Stimulated activated CD4-positive, alpha-beta T cell treated with anti-CD3 and anti-CD28 coated beads, Interleukin-1b, Interleukin-23, amount 100 ng/mL, for 1 hour (primary cell): ENCODE measurements at places on chromosomes 1 and 21.

- DNase-seq: no peak
These were observed 1.0 kb downstream of the NPR1 start for GRCh38 chr1:153679337-153680119.

DNA sequence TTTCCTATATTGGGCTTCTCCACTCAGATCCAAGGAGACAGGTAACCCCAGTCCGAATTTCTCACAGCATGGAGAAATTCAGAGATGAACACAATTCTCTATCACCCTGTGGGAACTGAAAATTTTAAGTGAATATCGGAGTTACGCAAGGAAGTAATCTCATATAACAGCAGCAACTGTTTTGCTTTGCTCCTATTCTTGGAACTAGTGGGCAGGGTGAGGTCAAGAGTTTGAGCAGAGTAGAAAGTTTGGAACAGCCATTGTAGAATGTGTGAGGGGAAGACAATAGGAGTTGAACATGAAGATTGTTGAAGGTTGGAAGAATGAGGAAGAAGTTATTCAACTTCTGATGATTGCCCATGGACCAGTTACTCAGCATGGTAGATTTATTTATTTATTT, 24.3 kb upstream of the SLC35D1 start:
- DNase-seq: no peak

DNA sequence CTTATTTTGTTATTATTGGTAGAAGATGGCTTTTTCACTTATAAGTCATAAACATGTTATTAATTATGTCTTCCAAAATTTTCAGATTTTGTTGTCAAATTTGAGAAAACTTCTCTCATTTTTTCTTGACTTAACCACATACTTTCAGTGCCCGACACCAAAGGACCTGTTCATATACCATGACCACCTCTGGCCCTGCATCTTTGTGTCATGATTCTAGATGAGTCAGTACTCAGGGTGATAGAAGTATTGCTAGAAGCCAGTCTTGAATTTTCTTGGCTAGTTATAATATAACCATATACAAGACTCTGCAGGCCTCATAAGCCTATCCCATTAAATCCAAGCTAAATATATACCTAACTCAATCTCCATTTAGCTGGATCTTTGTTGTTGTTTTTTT, 35.4 kb upstream of the DPH5 start:
- DNase-seq: no peak

GRCh38 chr1:4594286-4594991, 60.0 kb upstream of the AJAP1 start:
- DNase-seq: no peak

GRCh38 chr1:161763522-161764098, 2.5 kb upstream of the ATF6 start:
- no peak for DNase-seq

DNA sequence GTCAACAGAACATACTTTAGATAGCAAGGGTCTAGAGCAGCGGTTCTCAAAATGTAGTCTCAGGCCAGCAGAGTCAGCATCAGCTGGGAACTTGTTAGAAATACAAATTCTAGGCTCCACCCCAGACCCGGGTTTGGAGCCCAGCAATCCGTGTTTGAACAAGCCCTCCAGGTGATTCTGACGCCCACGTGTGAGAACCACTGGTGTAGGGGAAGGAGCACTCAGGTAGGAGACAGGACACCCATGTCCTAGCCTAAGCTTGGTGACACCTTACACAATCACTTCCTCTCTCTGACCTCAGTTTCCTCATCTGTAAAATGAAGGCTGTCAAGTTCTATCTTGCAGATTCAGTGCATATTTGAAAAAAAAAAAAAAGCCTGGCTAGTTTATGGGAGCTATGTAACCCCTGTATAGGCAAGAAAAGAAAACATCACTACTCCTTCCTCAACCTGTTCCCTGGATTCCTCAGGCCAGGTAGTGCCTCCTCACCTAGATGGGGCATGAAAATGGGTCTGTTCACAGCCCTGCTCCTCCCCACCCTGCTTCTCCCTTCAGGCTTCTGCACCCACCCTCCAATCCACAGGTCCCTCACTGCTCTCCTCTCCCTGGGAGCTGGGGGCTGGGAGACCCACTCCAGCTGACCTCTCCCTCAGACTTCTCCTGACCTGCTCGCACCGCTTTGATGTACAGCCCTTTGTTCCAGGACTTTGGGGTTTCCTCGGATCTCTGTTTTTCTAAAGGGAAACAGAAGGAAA, 7.1 kb upstream of the PHLDA3 start:
- DNase-seq: no peak

- DNase-seq: no peak
These were observed 32.9 kb downstream of the NRIP1 start for GRCh38 chr21:15031790-15032357.

DNA sequence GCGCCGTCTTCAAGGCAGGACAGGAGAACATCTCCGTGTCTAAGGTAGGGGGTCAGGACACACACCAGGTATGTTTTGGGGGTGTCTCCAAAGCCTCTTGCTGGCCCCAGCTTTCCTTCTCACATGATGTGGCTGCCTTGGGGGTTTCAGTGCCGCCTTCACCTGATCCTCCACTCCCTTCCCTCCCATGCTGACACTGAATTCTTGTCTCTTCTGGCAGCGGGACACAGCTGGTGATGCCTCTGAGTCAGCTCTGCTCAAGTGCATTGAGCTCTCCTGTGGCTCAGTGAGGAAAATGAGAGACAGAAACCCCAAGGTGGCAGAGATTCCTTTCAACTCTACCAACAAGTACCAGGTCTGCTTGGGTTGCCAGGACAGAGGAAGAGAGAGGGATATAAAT, 13.5 kb downstream of the ATP1A2 start:
- no peak for DNase-seq

DNA sequence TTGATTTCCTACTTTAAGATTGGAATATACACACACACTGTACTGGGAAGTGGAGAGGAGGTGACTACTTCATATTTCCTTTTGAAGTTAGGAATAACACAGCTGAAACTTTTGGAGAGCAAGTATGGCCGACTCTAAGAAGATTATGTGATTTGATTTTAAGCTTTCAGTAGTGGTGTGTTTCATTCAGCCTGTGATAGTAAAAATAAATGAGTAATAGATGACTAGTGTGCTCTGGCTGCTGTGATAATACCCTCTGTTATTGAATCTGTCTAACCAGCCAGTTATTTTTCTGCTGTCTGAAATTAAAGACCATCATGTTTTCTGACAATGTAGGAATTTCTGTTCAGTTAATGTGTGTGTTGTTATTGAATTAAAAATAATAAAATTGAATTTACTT, 48.3 kb downstream of the CTTNBP2NL start:
- no peak for DNase-seq

DNA sequence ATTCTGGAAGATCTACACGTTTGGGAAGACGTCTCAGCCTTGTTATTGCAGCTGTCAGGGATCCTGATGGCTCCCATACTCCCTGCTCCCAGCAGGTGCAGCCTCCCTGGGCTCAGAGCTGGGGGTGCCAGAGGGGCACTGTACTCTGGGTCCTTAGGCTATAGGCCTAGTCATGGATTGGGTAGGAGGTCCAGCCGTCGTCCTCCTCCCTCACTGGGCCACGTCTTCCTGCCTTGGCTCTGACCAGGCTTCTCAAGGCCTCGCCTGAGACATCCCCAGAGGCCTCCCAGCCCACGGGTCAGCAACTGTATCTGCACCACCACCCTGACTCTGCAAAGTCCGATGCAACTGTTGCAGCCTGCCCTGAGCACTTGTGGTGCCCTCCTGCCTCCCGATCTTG, 18.2 kb downstream of the MYOM3 start:
- DNase-seq: no peak

DNA sequence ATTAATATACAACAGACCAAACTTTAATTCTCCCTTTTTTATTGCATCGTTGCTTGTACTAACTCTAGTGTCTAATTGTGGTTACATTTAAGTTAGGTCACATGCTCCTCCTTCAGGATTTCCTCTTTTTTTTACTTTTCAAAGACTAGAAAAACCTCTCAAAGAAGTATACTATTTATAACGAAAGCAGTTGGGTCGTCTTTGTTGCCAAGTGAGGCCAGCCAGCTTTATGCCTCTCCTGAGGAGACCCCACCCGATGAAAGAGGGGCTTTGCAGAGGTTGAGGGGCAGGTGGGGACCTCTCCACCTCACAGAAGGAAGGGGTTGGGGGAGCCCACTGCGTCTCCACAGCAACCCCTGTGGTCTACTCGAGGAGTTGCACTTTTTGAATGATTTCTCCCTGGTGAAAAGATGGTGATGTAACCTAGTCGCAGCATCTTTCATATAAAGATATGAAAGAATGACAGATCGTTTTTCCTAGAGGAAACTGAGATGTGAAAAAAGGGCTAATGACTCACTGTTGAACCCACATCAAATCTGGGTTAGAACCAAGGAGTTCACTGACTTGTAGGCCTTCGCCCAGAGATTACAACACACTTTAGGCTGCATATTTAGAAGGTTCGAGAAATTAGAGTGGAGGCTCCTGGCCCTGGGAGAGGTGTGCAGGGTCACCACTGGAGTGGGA, 6.4 kb downstream of the TGFB2 start:
- no peak for DNase-seq

DNA sequence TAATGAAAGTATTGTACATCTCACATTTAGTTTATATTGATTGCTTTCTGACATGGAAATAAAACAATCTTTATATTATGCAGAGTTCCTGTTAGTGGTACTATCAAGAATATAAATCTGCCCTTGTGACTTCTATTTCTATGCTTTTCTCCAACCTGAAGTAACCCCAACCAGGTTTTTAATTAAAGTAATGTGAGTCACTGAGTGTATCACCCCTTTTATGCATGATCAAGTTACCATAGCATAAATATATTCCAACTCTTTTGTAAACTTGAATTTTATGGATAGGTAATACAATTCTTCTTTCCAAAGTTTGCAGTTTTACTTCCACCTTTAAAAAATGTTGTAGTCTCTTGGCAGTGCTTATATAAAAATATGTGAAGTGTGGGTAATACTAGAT, 532.3 kb downstream of the USP25 start:
- no peak for DNase-seq

GRCh38 chr1:202642619-202643291, 67.5 kb downstream of the SYT2 start:
- no peak for DNase-seq

DNA sequence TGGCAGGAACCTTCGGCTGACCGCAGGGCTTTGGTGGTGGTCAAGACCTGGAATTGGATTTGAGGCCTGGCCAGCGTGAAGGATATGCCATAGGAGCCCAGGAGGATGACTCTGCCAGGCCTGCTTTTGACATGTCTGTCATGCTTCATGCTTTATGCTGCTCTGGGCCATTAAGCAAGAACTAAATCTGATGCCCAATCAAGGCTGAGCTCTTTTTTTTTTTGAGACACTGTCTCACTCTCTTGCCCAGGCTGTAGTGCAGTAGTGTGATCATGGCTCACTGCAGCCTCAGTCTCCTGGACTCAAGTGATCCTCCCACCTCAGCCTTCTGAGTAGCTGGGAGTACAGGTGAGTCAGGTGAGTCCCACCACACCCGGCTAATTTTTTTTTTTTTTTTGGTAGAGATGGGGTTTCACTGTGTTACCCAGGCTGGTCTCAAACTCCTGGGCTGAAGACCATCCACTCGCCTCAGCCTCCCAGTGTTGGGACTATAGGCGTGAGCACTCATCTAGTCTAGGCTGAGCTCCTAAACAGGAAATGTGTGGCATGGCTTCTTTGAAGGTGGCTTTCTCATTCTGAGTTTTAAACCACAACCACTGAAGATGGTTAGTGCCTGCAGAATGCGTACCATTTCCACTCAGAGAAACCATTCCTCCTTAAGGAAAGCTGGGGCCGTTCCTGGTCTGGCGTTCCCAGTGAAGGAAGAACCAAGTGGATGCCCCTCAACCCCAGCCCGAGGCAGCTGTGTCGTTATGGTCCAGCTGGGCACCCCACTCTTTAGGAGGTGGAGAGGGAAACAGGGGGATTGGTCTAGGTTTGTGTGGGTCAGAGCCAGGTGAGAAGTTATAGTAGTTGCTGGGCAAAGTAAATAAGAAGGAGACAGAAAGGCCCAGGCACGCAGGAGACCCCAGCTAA, 34.2 kb upstream of the ATP5PO start:
- DNase-seq: no peak

DNA sequence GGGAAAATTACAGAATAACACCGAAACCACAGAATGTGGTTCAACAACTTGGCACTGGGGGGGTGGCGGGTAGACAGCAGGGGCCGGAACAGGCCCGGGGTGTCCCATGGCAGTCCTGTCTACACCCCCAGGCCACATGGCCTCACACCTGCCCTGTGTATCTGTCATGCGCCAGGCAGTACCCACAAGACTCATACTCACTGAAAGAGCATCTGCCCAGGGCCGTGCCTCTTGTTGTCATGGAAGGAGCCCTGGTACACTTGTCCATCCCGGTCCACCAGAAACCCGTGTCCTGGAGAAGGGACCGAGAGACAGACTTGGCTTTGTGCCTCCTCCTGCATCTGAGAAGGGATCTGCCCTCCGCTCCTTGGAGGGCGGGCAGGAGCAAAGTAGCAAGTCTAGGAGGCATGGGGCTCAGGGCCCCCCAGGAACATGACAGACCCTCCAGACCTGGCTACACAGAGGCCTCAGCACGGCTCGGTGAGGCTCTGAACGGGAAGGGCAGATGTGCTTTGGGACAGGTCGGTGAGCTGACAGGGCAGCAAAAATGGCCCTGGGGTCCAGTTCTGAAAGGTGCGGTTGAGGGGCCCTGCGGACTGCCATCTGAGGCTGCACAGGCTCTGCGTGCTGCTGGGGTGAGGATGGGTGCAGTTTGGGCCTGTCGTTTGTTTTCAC, 5.6 kb downstream of the MORN1 start:
- no peak for DNase-seq

DNA sequence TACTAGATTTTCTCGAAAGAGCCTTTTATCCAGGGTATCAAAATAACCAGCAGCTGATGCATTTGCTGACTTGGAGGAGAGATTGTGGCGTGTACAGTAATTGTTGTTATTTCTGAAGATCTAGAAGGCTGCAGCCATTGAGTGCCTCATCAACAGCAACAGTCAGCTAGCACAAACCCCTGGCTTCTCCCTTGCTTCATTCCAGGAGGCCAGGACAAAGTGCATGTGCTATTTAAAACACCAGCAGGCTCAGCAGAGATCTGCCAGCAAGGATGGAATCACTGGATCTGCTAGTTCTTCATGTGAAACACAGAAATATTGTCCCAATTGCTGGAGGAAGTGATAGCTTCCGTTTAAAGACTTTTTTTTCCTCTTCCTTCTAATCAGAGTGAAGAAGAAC, 2.8 kb upstream of the NGF start:
- DNase-seq: no peak

DNA sequence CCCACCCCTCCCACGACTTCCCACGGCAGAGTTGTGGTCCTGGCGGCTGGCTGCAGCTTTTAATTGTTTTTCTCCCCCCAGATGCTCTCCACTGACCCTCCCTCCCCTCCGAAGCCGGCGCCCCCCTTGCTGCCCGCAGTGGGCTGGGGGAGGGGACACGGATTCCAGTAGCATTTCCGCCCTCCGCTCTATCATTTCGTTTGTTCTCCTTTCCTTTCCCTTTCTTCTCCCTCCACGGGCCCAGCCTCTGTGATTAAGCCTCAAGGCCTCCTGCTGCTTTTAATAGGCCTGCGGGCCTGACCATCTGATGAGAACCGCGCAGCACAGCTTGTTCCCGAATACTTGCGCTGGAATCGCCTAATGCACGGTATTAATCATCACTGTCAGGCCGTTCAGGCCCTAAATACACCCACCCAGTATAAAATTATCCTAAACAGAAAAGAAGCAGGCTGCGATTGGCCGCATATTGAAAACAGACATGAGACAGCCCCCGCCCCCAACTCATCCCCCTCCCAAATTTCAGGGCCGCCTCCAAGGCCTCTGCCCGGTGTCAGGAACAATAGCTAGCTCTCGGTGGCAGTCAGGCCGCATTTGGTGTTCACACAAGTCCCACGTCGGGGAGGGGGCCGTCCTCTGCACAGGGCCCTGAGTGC, 102.0 kb upstream of the ARHGEF16 start:
- no peak for DNase-seq

- DNase-seq: no peak
These were observed 201.8 kb upstream of the BRINP3 start for GRCh38 chr1:190679454-190679853.

GRCh38 chr1:172609528-172609927, 49.4 kb upstream of the FASLG start:
- DNase-seq: no peak
